ENCODE measurements at places on chromosomes 11 and 22.

GRCh38 chr22:23084453-23085350 is 14.4 kb downstream of the GNAZ start:
- DNase-seq: no peak

GRCh38 chr11:71928737-71929443 is at the start of gene RNF121:
RNF121 (plus strand) TSS chr11:71929046; CDS start chr11:71929062, 16 bp downstream.
- DNase-seq: peak; percentile 92

DNA sequence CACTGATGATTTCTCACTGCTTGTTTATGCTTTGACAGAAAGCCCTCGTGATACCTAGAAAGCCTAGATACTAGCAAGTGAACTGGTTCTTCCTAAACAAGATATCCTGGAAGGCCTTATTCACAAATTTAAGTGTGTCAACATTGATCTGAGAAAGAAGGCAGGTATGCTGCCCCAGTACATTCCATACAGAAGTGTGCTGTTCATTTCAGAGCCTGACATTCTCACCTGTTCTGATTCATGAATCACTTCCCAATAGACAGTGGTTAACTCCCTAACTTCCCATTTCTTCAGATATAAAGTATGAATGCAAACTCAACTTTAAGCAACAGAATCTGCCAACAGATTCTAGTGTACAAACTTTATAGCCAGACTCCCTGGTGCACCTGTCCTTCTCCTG is 15.5 kb upstream of the RASSF10 start:
- DNase-seq: no peak

DNA sequence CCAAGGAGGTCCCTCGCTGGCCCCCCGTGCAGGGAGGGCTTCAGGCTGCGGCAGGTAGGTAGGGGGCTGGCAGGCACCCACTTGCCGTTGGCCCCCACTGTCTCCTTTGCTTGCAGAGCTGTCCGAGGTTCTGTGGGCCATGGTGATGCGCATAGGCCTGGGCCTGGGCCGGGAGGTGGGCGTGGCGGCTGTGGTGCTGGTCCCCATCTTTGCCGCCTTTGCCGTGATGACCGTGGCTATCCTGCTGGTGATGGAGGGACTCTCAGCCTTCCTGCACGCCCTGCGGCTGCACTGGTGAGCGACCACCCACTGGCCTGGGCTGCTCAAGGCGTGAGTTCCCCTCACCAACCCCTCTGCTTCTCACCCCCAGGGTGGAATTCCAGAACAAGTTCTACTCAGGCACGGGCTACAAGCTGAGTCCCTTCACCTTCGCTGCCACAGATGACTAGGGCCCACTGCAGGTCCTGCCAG is 11.6 kb downstream of the TCIRG1 start:
- no peak for DNase-seq

All from HepG2 (cell line).